ENCODE measurements at places on chromosomes 1 and 21. TPM values are rescaled to one million over a fixed set of nuclear protein-coding genes. Genes with fewer than 3 reads are reported as not detected.

- ATAC-seq = no peak
Measured at GRCh38 chr1:172670316-172670715, 11.4 kb downstream of the FASLG start.

DNA sequence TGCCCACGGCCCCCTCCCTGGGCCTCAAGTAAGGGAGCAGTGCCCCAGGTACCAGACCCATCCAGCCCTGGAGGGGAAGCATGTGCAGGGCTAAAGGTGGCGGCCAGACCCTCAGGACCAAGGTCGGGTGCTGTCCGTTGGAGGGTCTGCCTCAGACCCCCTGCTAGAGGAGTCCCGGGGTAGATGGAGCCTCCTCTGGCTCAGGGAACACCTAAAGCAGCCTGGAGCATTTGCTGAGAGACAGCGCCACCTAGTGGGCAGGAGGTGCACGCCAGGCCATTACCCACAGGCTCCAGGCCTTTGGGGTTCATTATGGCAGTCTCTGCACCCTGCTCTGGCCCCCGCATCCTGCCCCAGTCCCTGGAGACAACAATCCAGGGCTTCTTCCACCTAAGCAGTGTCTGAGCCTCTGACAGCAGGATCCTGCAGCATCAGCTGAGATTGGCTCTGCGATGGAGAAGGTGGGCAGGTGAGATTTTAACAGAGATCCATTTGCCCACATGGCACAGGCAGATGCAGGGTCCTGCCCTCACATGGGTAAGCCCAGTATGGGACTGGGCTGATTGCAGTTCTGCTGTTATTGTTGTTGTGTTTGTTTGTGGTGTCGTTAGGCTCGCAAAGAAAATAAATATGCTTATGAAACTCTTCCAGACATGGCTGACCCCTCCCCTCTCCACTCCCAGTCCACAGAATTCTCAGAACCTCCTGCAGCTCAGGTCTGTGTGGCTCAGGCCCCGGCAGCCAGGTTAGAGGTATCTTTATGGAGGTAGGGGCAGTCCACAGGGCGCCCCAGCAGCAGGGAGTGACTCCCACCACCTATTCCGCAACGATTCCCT is 42.4 kb downstream of the CTNNBIP1 start:
- peak; percentile 94 for ATAC-seq

CFAP126 gene
- total RNA-seq = not detected

GRCh38 chr1:220843481-220844011 is 35.7 kb upstream of the HLX start:
- ATAC-seq = no peak

- peak; percentile 87 for ATAC-seq
Measured at GRCh38 chr1:92994105-92994712, 32.9 kb upstream of the DIPK1A start.

DNA sequence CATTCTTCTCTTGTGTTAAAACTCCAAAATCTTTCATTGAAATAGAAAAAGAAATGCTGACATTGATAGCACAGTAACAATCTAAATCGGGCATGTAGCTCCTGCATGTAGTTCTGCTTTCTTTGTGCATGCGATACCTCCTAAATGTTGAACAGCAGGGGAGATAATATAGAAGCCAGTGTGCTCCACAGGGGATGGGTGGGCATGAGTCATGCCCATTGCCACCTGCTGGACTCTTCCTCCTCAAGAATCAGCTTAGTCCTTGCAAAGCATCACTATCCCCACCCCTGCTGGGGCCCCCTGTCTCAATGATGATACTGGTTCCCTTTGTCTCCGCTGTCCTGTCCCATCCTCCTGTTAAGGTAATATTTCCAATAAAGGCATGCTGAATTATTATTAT is 203.0 kb downstream of the RWDD3 start:
- no peak for ATAC-seq

- no peak for ATAC-seq
Measured at GRCh38 chr1:55474168-55474786, 259.1 kb upstream of the USP24 start.

VHLL gene
- total RNA-seq = 3.1 TPM

RAVER2 gene
- 12.4 TPM for total RNA-seq

DNA sequence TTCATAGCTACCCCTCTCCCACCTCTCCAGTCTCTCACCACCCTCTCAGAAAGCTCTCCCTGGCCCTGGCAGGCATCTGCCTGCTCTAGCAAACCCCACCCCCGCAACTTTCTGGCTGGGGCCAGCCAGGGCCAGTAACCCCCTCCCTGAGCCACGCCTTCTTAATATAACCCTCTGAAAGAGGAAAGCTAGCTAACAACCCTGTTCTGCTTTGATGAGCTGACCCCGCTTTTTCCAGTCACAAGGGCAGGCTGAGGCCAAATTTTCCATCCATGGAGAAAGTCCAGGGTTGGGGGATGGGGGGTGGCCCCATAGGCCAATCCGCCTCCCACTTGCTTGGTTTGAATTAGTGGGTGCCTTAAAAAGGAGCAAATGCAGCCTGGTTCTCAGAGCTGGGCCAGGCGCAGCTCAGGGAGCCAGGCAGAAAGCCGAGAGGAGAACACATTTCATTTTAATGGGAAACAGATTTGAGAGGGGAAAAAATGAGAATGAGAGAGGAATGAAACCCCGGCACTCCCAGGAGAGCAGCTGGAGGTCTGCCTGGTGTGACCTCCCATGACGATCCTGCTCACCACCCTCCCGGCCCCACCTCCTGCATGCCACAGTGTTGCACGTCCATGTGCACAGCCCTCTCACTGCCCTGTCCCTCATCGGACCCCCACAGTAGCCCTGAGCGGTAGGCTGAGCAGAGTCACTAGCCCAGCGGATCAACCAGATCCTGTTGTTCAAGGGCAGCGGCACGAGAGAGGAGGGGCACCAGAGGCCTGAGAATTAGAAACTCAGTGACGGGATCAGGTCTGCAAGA is 62.3 kb downstream of the OPTC start:
- ATAC-seq = peak; percentile 77

- no peak for ATAC-seq
Measured at GRCh38 chr1:186790101-186790500, 38.6 kb upstream of the PLA2G4A start.

DNA sequence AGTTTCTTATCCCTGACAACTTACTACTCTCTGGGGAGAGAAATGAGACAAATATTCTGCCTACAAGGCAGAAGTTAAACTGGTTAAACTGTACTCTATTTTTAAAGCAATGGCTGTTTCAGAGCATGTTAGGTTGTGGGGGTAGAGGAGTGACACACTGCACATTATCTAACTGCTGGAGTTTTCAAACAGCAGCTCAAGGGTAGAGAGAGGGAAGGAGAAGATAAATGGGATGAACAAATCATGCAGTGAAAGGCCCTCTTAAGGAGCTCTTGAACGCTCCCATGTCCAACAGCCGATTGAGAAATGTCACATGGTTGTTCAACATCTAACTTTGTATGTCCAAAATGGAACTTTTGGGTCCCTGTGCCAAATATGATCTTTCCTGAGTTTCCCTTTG is 14.0 kb upstream of the IFI44L start:
- ATAC-seq = no peak

DNA sequence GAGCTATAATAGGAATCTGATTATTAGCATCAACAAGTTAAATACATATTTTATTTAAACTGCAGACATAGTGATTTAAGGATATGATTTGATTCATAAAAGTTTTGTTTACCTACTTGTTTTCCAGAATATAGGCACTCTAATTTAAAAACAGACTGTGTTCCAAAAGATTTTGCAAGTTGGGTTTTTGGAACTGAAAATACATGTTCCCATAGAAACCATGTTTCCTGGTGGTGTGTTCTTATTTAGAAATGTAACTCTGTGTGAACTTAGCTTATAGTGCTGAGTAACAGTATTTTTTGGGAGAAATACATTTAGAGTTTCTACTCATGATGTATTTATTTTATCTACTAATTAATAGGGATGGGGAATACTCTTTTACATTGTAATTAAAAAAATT is 21.8 kb downstream of the USP25 start:
- no peak for ATAC-seq

- peak; percentile 65 for ATAC-seq
Measured at GRCh38 chr21:45590246-45590725, 48.0 kb upstream of the SLC19A1 start.

DNA sequence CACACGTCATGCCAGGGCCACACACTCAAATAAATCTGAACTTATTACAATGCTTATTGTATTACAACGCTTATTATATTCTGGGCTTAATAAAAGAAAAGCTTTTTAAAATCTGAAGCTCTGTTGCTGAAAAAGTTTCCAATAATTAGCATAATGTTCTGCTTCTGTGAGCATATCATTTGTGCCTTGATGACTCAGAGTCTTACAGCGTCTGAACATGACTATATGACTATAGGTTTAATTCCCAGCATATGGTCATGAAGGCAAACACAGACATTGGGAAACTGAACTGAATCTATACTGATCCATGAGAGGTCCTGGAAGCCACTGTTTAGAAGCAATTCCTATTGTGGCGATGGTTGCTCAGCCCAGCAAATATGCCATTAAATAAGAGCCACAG is 66.3 kb downstream of the SIM2 start:
- no peak for ATAC-seq

DNA sequence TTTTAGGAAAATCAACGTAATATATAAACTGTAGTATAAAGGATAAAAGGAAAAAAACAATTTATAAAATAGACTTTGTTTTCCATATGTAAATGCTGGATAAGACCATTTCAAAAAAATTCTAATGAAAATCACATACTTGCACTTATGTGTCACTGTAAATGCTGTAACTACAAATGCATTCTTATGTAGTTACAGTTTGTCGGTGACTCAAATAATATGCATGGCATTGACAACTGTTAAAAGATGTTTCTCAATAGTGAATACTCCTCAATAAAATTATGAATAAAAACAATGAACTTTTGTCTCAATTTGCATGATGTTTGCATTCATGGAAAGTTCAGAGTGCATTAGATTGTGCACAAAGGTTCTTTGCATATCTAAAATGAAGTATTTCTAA is 614.0 kb upstream of the CHRM3 start:
- peak; percentile 95 for ATAC-seq

FCRL1 gene
- not detected for total RNA-seq

PGLYRP3 gene
- 0.19 TPM for total RNA-seq

LCK gene
- total RNA-seq = not detected

LDLRAD1 gene
- not detected for total RNA-seq

ST6GALNAC5 gene
- 4.3 TPM for total RNA-seq

DNA sequence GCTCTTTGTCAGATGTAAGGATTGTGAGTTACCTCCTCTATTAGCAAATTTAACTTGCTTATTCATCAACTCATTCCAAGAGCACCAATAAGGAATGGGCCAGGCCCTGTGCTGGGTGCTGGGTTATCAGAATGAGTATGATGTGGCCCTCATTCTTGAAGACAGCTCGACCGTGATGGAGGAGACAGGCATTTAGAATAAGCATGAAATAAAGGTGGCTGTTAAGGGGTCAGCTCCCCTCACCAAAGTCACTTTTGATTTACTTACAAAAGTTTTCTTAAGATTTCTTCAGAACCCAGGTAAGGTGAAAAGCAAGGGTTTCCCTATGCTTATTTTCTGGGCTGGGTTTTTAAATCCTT is 15.3 kb upstream of the PADI1 start:
- ATAC-seq = no peak

CD84 gene
- 0.90 TPM for total RNA-seq

LCE2A gene
- total RNA-seq = 1.5 TPM

GRCh38 chr1:162069334-162070093 is at the start of gene NOS1AP:
Gene NOS1AP, plus strand, starts transcription at chr1:162069691. Its CDS starts 487 bp downstream, at chr1:162070178.
- ATAC-seq = peak; percentile 96

DNA sequence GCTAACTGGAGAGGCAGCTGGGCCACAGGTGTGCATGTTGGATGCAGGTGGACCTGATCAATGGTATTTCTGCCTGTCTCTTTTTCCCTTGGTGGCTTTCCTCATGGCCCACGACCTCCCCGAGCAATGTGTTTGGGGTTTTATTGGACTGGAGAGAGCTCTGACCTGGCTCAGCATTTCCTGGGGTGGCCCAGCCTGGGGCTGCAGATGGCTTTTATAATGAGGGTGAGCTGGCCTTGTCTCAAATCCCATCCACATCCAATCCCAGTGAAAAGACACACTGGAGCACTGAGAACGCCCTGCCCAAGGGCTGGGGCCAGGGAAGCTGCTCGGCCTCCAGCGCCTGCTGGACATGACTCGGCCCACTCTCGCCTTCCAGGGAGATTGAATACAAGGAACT is 44.1 kb downstream of the SIM2 start:
- ATAC-seq = no peak

PAQR6 gene
- 2.6 TPM for total RNA-seq

DNA sequence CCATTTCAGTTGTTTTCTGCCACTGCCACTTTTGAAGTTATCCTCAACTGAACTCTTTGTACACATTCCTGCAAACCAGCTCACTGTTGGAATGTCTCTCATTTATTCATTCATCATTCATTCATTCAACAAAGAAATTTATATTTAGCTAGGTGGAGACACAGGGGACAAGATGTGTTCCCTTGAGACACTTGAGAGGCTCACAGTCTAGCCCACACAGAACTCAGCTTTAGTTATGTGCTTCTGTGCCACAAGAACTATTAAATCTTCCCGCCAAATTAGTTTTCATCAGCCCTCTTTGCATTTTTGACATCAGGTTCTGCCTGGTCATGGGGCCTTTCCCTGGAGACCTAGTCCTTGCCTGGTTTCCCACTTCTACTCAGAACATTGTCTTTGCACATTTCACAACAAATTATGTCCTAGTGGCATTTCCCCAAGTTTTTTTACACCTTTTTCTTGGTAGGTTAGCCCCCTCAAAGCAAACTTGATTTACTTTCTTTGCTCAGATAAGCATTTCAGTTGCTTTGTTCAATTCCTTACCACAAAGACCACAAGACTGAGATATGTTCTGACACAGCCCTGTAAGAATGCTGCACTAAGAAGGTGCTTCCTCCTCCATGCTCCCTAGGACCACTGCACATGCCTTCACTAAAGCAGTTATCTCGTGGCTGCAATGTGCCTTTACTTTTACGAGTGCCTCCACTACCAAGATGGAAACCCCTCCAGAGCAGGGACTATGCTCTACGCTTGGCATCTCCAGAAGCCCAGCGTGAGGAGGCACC is 31.0 kb downstream of the ILDR2 start:
- no peak for ATAC-seq

DNA sequence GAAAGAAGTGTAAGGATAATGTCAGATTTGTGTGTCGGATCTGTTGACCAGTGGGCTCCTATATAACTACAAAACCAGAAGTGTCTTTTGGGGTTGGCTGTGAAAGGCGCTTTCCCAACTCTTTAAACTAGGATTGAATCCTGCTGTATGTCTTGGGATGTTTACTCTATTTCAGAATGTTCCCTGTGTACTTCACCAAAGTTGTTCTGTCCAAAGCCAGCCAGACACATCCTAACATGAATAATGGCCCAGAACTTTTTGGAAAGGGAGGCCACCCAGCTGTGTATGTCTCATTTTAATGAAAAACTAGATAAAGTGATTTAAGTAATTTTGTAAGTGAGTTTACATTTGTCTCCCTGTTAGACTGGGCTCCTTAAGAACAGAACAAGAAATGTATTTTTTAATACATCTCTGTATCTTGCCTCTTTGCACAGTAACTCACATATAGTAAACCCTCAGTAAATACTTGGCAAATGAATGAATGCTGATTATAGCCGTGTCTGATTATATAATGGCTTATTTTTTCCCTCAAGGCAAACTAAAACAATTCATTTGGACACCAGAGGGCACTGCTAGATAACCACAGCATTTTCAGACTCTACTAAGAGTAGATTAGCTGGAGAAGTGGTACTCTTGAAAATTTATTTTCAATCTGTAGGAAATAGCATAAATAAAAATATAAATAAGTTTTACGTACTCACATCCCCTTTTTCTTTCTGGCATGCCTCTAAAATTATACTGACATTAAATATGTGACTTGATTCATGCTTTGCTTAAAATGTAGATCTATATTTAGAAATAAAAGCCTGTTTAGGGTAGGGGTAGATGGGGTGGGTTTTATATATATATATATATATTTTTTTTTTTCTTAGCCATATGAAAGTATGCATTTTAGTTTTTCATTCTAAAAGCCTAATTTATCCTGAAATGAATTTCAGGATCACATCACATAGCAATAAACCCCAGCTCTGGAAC is 23.8 kb downstream of the TSEN15 start:
- peak; percentile 61 for ATAC-seq
